NCI-H2029 (cell line): ENCODE measurements at places on chromosomes 13 and 19.

DNA sequence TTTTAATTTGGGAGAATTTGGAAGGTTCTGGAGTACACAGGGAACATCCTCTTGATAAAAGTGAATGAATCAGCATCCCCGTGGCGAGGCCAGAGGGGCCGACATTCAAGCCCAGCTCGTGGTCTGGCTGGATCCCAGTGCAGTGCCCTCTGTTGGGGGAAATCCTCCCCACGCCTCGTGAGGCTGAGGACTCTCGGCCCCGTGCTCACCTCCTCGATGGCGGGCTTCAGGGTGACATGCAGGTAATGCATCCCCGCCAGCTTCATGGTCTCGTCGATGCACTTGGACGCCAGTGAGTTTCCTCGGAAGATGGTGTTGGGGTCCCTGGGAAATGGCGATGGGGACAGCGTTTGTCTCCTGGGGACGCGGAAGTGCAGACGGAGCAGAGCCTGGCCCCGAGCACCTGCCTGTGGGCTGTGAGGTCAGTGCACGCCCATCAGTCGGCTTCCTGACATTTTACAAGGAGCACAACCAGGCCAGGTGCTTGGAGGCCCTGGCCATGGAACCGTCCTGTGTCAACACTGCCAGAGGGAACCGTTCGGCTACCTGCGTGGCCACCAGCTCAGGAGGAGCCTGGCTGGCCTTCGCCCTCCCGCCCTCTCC, 43.3 kb upstream of the C13orf46 start:
- no peak for DNase-seq

GRCh38 chr13:75628801-75629200, 7.3 kb upstream of the LMO7 start:
- no peak for DNase-seq

DNA sequence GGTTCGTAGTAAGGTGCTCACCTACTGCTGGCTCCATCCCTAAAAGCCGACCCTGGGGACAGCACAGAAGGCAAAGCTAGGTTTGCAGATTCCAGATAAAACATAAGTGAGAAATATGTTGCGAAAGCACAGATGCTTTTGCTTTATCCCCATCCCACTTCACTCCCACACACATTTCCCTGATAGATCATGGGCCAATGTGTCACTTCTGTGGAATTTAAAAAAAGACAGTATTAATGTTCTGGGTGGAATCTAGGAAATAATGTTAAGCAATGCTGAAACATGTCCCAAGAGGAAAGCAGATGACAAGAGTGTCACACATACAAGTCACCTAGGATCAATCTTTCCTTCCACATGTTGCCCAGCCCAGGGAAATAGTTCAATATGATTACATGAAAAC, 661.0 kb upstream of the MIR17HG start:
- DNase-seq, result no peak

- no peak for DNase-seq
Observed at GRCh38 chr13:93477238-93477637, 250.6 kb downstream of the GPC6 start.

DNA sequence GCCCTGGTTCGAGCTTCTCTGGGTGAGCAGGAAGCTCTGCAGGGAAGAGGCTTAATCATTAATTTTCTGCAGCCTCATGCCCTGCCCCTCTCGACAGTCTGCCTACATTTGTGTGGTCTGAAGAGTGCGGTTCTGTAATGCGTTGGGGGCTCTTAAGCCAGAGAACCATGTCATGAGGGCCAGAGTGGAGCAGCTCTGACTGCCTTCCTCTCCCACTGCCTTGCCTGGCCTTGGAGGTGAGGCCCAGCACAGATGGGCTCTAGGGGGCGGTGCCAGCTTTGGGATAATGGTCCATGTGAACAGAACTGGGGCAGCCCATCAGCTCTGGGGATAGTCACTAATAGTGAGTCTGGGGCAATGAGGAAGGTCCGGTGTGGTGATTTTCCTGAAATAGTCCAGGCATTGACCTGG, 5.7 kb downstream of the FGF9 start:
- DNase-seq, result no peak

GRCh38 chr19:50580970-50581634, 12.9 kb upstream of the LRRC4B start:
- DNase-seq, result no peak

GRCh38 chr19:16957151-16957701, 68.4 kb downstream of the F2RL3 start:
- no peak for DNase-seq

DNA sequence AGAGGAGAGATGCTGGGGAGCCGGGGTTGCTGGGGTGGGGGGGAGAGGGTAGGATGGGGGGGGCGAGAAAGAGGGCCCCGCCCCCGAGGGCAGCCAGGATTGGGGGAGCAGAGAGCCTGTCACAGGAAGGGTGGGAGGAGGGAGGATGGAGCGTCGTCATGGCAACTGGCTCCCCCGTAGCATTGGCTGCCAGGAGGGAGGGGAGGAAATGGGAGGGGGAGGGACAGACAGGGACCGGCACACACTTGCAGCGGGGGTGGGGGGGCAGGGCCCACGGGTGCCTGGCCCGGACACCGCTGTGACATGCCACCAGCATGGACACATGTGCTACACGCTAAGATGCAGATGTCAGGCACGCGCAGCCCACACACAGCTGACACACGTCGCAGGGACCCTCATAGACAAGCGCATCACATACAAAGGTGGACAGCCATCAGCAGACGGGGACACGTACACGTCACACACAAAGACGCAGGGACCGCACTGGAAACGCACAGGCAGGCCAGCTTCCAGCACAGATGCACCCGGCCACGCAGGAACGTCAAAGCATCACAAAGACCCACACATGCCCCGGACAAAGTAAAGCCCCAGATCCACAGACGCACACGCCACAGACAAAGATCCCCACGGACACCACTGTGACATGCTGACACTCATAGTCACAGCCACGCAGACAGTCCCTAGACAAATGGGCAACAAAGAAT, at the start of gene LMTK3:
LMTK3 (minus strand) TSS at position 36 of the 704 bp plus-strand sequence. CDS start 259 bp downstream, outside the sequence.
- DNase-seq, result peak; percentile 11

DNA sequence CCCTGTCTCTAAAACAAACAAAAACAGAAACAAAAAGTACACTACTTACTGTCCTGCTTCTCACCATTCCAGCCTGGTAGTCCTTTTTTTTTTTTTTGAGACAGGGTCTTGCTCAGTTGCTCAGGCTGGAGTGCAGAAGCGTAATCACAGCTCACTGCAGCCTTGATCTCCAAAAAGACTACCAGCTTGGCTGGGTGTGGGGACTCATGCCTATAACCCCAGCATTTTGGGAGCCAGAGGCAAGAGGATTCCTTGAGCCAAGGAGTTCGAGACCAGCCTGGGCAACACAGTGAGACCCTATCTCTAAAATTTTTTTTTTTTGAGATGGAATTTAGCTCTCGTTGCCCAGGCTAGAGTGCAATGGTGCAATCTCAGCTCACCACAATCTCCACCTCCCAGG, 5.1 kb upstream of the GDF15 start:
- DNase-seq, result no peak

GRCh38 chr13:38372820-38373383, 23.3 kb downstream of the UFM1 start:
- DNase-seq, result no peak

- DNase-seq, result no peak
Observed at GRCh38 chr19:55473225-55474012, 3.0 kb upstream of the ZNF628 start.

GRCh38 chr19:13066226-13066625, 36.4 kb downstream of the LYL1 start:
- no peak for DNase-seq

DNA sequence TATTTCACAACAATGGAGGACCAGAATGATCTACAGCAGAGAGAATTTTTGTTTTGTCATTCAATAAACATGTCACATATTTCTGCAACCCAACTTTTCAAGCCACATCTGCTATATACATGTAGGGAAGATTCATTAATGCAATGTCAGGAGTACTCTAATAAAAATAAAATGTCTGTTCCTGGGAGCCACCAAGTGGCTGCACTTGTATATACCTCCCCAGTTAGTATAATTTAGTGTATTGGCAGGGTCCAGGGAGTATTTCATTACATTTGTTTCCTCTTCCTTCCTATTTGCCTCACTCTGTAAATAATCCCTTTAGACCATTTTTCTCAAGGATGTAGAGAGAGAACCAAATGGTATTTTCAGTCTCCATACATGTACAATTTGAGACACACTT, 1169.0 kb downstream of the DIAPH3 start:
- DNase-seq, result no peak

DNA sequence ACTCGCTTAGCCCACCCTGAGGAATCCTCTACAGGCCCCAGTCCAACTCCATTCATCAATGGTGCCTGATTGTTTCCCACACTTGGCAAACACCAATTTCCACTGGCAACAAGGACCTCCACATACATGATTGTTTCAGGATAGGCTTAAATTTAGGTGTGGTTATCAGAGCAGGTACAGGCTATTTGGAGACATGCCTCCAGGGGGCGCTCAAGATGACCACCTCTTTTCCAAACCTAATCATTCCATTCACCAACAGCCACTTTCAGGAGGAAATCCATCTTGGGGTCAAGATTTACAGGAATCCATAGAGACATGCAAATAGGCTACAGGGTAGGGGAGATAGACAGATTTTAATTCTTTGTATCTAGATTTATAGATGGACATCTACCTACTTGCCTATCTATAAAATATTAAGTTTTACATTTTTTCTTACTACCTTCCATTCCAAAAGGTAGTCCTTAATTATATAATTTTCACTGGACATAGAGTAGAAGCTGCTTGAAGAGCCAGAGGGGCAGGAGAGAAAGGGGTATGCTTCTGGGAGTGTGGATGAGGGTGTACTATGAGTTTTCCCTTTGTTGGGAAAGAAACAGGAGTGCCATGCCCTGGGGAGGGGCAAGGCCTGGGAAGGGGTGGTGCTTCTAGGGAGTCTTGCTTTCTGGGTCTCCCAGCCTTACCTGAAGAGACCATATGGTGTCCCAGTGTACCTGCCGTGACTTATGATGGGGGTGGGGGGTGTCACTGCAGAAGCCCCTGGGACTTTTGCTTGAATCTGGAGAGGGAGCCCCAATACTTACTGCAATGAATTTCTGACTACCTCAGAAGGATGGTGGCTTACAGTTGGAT, 14.1 kb upstream of the PCDH8 start:
- DNase-seq, result no peak

DNA sequence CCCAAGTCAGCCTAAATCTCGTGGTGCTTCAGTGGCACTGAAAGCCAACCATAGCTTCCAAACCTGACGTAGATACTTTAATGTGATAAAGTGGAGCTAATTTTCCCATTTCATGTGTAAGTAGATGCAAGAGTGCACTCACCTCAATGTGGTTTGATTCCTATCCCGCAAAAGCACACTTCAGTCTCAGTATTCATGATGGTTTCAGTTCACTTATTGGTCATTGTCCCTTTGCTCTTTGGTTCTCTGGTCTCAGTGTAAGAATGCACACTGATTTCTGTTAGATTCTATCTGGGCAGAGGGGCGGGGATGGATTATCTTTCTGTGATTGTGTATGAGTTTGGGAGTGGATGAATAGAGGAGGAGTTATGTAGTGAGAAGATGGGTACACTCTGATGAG, 340.6 kb downstream of the KCNRG start:
- DNase-seq, result no peak

DNA sequence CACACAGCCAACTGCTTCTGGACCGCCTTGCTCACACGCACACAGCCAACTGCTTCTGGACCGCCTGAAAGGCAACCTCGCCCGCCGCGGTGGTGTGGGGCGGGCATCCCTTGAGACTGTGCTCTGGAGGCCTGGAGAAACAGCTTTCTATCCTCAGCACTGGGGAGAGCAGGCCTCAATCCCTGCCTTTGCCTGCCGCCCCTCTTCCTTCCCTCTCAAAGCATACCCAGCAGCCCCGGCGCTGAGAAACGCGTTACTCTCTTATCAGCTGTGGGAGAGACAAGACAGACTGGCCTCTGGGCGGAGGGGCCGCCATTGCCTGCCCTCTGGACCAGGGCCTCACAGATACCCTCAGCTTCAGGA, 2.9 kb downstream of the LIPE start:
- no peak for DNase-seq

GRCh38 chr13:22936228-22936627, 244.6 kb upstream of the SGCG start:
- no peak for DNase-seq

DNA sequence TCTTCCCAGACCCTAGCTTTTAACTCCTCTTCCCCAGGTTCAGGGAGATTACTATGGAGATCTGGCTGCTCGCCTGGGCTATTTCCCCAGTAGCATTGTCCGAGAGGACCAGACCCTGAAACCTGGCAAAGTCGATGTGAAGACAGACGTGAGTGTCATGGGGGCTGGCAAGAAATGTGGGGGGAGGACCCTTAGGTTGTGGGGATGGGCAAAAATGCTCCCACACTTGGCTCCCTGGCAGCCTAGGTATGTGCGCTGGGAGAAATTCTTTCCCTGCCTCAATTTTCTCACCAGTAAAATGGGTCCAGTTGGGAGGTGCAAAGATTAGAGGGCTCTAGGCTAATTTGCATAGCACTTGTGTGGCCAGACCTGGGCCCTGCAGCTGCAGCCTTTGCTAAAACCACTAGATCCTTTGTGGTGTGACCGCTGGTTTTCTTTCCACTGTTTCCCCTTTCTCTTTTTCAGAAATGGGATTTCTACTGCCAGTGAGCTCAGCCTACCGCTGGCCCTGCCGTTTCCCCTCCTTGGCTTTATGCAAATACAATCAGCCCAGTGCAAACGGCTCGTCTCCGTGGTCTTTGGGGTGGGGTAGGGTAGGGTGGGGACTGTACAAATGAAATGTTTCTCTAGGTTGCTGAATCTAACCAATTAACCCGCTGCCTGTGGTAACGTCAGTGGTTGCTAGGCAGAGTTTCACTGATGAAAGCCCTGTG, 959 bp upstream of the RAB4B start:
- peak; percentile 84 for DNase-seq

- no peak for DNase-seq
Observed at GRCh38 chr13:112776971-112777370, 87.1 kb downstream of the ATP11A start.

DNA sequence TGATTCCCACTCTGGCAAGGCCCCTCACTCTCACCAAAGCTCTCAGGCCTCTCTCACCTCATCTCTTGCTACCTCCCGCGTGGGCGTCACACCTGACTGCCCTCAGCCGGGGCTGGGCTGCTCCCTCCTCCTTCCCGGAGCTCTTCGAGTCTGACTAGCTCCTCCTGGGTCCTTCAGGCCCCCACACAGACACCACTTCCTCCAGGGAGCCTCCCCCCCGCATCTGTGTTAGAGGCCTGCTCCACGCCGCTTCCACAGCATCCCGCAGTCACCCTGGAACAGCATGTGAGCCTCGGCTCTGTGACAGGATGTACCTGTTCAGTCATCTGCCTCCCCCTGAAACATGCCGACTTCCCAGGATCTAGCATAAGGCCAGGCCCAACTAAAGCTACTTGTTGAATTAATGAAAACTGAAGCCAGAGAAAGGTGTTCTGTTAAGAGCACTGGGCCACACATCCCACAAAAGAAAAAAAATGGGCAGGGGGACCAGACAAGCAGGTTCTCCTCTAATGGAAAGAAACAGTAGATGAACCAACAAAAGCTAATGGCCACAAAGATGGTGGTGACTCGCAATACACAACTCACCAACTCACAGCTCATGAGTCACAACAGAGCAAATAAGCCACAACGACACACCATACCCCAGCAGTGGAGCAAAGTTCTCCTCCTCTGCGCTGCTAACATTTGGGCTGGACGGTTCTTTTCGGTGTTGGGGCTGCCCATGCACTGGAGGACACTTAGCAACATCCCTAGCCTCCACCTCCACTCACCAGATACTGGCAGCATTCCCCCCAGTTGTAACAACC, 3.0 kb downstream of the PPP6R1 start:
- no peak for DNase-seq
